ENCODE measurements at places on chromosomes 3 and 15. TPM values are rescaled to one million over a fixed set of nuclear protein-coding genes. Genes with fewer than 3 reads are reported as not detected.

The BNC1 gene
- total RNA-seq = 0.69 TPM

The SLCO2A1 gene
- 1.8 TPM for total RNA-seq

- no peak for DNase-seq
- H3K4me3 ChIP-seq = no peak overlapping the region
- peak overlapping the region; percentile 33 for H3K27ac ChIP-seq
- H3K36me3 ChIP-seq = peaks cover 14% of the 10 kb centered on the region
- no peaks in the 10 kb centered on the region for H3K27me3 ChIP-seq
Measured at GRCh38 chr3:113783463-113783862, 36.6 kb downstream of the ATP6V1A start.

The ALG3 gene
- total RNA-seq = 9.1 TPM

DNA sequence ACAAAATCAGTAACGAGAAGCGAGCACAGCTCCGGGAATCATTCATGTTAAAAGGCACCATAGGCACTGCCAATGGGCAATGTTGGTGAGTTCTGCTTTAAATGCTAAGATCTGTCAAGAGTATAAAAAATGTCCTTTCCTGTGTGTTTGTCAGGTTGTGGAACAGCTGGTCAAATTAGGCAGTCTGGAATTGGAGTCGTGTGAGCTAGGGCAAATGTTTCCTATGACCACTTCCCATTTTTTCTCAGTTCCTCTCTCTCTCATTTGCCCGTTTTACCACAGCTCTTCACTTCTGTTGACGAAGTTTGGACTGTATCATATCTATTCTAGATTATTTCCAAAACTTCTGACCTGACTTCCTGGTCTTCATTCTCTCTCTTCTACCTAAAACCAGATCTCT is 60.8 kb upstream of the GOLIM4 start:
- no peaks in the 10 kb centered on the region for H3K27me3 ChIP-seq
- no peak overlapping the region for H3K4me3 ChIP-seq
- peaks cover 3% of the 10 kb centered on the region for H3K4me1 ChIP-seq
- H3K27ac ChIP-seq = no peak overlapping the region
- no peaks in the 10 kb centered on the region for H3K36me3 ChIP-seq
- DNase-seq = no peak

GRCh38 chr15:40843261-40843884 is 475 bp upstream of the SPINT1 start:
- peaks cover 16% of the 10 kb centered on the region for H3K4me1 ChIP-seq
- H3K27me3 ChIP-seq = peaks cover 49% of the 10 kb centered on the region
- DNase-seq = no peak
- H3K4me3 ChIP-seq = peak overlapping the region; percentile 16
- H3K36me3 ChIP-seq = no peaks in the 10 kb centered on the region

The CCR5 gene
- total RNA-seq = 0.22 TPM

GRCh38 chr3:37859908-37860199 is 1.8 kb upstream of the CTDSPL start:
- H3K36me3 ChIP-seq = peaks cover 3% of the 10 kb centered on the region
- H3K27me3 ChIP-seq = no peaks in the 10 kb centered on the region
- DNase-seq = no peak
- H3K4me3 ChIP-seq = peak overlapping the region; percentile 21

GRCh38 chr15:28273468-28273867 is 48.5 kb downstream of the HERC2 start:
- no peak overlapping the region for H3K4me3 ChIP-seq
- peaks cover 44% of the 10 kb centered on the region for H3K36me3 ChIP-seq
- H3K27me3 ChIP-seq = no peaks in the 10 kb centered on the region
- DNase-seq = no peak
- H3K27ac ChIP-seq = no peak overlapping the region

DNA sequence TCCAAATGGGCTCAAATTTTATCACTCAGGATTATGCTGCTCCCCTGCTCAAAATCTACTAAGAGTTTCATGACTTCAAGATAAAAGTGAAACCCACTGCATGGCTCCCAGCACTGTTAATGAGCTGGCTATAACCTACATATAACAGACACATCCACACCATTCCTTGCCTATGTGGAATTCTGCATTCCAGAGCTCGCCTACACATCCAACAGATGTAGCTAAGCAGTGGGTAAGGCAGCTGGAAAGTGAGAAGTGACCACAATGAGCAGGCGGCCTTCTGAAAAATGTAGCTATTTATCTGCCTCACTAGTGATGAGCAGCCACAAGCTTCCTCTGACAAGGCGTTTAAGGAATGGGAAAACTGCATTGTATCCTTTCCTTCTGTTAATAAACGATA is 92.0 kb upstream of the TRIM42 start:
- no peaks in the 10 kb centered on the region for H3K36me3 ChIP-seq
- no peak overlapping the region for H3K27ac ChIP-seq
- DNase-seq = no peak
- no peaks in the 10 kb centered on the region for H3K27me3 ChIP-seq
- H3K4me1 ChIP-seq = no peaks in the 10 kb centered on the region

The HTR3E gene
- total RNA-seq = not detected

The IQCH gene
- 6.1 TPM for total RNA-seq

GRCh38 chr3:123444023-123444422 is 4.9 kb downstream of the ADCY5 start:
- H3K4me1 ChIP-seq = peaks cover 45% of the 10 kb centered on the region
- peaks cover 8% of the 10 kb centered on the region for H3K27me3 ChIP-seq
- peaks cover 11% of the 10 kb centered on the region for H3K36me3 ChIP-seq
- no peak overlapping the region for H3K27ac ChIP-seq

GRCh38 chr3:12002912-12003311 is 1.3 kb upstream of the SYN2 start:
- no peaks in the 10 kb centered on the region for H3K36me3 ChIP-seq
- no peak overlapping the region for H3K27ac ChIP-seq
- H3K4me3 ChIP-seq = no peak overlapping the region
- no peak for DNase-seq

DNA sequence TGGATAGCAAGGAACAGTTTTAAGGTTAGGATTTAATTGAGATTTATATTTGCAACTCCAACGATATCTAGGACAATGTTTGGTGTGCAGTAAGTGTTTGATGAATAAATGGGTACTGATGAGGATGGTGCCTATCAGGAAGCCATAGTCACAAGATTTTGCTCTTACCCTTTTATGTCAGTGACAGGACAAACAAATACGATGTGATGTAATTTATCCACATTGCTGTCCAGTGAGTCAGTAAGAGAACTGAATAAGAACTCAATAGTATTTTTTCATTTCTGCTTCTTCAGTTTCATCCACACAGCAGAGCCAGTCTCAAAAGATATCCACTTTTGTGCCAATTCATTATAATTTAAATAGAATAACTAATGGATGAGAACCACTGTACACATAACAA is 18.5 kb downstream of the C3orf85 start:
- H3K27ac ChIP-seq = no peak overlapping the region
- H3K36me3 ChIP-seq = no peaks in the 10 kb centered on the region
- DNase-seq = no peak
- H3K4me1 ChIP-seq = no peaks in the 10 kb centered on the region

The ROBO2 gene
- total RNA-seq = 196 TPM

DNA sequence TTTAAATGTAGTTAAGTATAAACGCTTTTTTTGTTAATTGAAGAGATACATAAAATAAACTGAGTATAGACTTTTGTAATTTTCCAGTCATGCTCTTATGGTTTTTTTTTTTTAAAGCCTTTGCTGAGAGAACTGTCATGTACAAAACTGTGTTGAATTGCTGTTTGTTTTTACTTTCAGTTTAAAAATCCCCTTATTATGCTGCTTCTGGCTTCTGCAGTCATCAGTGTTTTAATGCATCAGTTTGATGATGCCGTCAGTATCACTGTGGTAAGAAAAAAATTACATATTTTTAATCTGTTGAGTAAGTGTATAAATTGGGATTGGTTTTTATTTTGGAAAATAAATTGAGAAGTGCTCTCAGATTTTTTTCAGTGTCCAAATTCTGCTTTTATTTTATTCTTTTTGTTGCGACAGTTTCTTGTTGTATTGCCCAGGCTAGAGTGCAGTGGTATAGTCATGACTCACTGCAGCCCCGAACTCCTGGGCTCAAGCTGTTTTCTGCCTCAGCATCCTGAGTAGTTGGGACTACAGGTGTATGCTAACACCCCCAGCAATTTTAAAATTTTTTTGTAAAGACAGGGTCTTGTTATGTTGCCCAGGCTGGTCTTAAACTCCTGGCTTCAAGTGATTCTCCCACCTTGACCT is 40.7 kb downstream of the ATP2C1 start:
- no peak overlapping the region for H3K4me3 ChIP-seq
- no peak overlapping the region for H3K27ac ChIP-seq
- no peaks in the 10 kb centered on the region for H3K27me3 ChIP-seq
- H3K36me3 ChIP-seq = no peaks in the 10 kb centered on the region

The SKOR1 gene
- total RNA-seq = 3.0 TPM

DNA sequence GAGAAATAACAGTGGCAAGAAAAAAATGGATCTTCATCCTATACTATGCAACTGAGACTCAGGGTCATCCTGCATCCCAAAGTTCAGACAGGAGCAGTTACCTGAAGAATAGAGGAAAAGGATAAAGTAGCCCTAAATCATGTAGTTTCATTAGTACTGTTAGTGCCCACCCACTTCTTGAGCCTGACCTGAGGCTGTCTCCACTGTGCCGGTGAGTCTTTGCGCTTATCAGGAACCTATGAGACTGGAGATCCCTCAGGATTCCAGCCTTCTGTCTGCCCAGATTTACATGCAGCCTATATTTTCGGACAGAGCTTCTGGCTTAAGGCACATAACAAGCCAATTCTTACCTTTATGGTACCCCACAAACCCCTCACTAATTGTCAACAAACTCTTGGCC is 791.6 kb downstream of the ROBO1 start:
- DNase-seq = no peak
- no peak overlapping the region for H3K4me3 ChIP-seq
- H3K36me3 ChIP-seq = no peaks in the 10 kb centered on the region
- no peaks in the 10 kb centered on the region for H3K4me1 ChIP-seq
- no peak overlapping the region for H3K27ac ChIP-seq
- no peaks in the 10 kb centered on the region for H3K27me3 ChIP-seq

- peaks cover 48% of the 10 kb centered on the region for H3K4me1 ChIP-seq
- peaks cover 12% of the 10 kb centered on the region for H3K36me3 ChIP-seq
- no peak for DNase-seq
- no peak overlapping the region for H3K27ac ChIP-seq
Measured at GRCh38 chr3:13004376-13004775, 68.9 kb downstream of the IQSEC1 start.

The MYO5C gene
- total RNA-seq = 15.8 TPM

- no peaks in the 10 kb centered on the region for H3K27me3 ChIP-seq
- H3K27ac ChIP-seq = no peak overlapping the region
- no peaks in the 10 kb centered on the region for H3K4me1 ChIP-seq
- DNase-seq = no peak
Measured at GRCh38 chr3:57787867-57788623, 31.9 kb downstream of the SLMAP start.

- H3K27ac ChIP-seq = no peak overlapping the region
- H3K4me1 ChIP-seq = no peaks in the 10 kb centered on the region
- H3K4me3 ChIP-seq = no peak overlapping the region
- DNase-seq = no peak
- no peaks in the 10 kb centered on the region for H3K36me3 ChIP-seq
Measured at GRCh38 chr3:39327053-39327745, 2.3 kb upstream of the CCR8 start.

The TTLL13 gene
- total RNA-seq = 0.28 TPM

- H3K27ac ChIP-seq = no peak overlapping the region
- H3K4me1 ChIP-seq = no peaks in the 10 kb centered on the region
- no peaks in the 10 kb centered on the region for H3K27me3 ChIP-seq
- no peak overlapping the region for H3K4me3 ChIP-seq
- H3K36me3 ChIP-seq = no peaks in the 10 kb centered on the region
Measured at GRCh38 chr15:98120561-98120960, 160.1 kb downstream of the ARRDC4 start.

The STRIT1 gene
- not detected for total RNA-seq

The RTP4 gene
- total RNA-seq = 1.2 TPM

The SCAMP5 gene
- 28.4 TPM for total RNA-seq

The RSRC1 gene
- 66.5 TPM for total RNA-seq

The OR5K2 gene
- total RNA-seq = not detected

The THOC7 gene
- 54.7 TPM for total RNA-seq

- H3K4me1 ChIP-seq = peaks cover 10% of the 10 kb centered on the region
- DNase-seq = no peak
- H3K4me3 ChIP-seq = no peak overlapping the region
- H3K27me3 ChIP-seq = no peaks in the 10 kb centered on the region
Measured at GRCh38 chr15:92048739-92049138, 195.2 kb downstream of the SLCO3A1 start.

The LIPC gene
- 0.99 TPM for total RNA-seq

The GPR149 gene
- 12.7 TPM for total RNA-seq

GRCh38 chr3:60839246-60839645 is 412.0 kb downstream of the FHIT start:
- H3K4me3 ChIP-seq = no peak overlapping the region
- H3K27me3 ChIP-seq = no peaks in the 10 kb centered on the region
- no peaks in the 10 kb centered on the region for H3K4me1 ChIP-seq

- H3K36me3 ChIP-seq = no peaks in the 10 kb centered on the region
- no peaks in the 10 kb centered on the region for H3K4me1 ChIP-seq
- H3K27me3 ChIP-seq = no peaks in the 10 kb centered on the region
- DNase-seq = no peak
- no peak overlapping the region for H3K27ac ChIP-seq
Measured at GRCh38 chr3:120614765-120615164, 18.6 kb downstream of the NDUFB4 start.

- no peak for DNase-seq
- H3K4me3 ChIP-seq = no peak overlapping the region
- no peaks in the 10 kb centered on the region for H3K4me1 ChIP-seq
- no peak overlapping the region for H3K27ac ChIP-seq
- H3K36me3 ChIP-seq = peaks cover 2% of the 10 kb centered on the region
Measured at GRCh38 chr3:43581343-43581742, 40.5 kb downstream of the ANO10 start.

DNA sequence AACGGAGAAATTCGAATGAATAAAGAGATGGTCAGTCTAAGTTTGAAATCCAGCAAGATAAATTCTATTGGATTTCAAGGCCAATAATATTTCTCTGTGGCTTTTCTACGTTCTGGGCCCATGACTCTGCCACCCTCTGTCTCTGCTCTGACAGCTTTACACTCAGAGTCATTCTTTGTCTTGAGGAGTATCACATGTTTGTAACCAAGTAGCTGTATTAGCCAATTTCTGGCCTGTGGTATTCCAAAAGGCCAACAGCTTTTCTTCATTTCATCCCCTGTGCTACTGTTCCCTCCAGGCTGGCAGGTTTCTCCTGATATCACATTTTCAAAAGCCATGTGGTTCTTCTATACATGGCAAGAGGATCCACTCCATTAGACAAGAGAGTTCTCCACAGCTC is 324.1 kb upstream of the CNTN4 start:
- no peak overlapping the region for H3K4me3 ChIP-seq
- no peaks in the 10 kb centered on the region for H3K27me3 ChIP-seq
- H3K36me3 ChIP-seq = no peaks in the 10 kb centered on the region
- no peak for DNase-seq
- H3K27ac ChIP-seq = no peak overlapping the region
- no peaks in the 10 kb centered on the region for H3K4me1 ChIP-seq

The ATP2B2 gene
- total RNA-seq = 25.2 TPM

The SLC9C1 gene
- total RNA-seq = 0.72 TPM

DNA sequence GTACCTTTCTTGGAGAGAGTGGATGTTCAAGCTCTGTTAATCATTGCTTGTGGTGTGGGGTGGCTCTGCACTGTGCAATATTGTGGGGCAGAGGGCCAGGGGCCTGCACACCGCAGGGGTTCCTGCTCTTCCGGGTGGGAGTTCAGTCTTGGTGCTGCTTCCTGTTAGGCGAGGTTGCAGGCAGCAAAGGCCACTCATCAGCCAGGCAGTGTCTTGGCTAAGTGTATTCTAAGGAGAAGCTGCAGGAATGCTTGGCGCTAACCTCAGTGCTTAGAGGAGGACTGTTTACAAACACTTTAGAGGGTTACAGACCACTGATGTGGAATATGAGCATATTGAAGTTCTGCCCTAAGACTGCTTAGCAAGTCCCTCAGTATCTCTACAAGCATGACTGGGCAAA is 81.7 kb downstream of the CEP63 start:
- H3K27me3 ChIP-seq = no peaks in the 10 kb centered on the region
- H3K27ac ChIP-seq = no peak overlapping the region
- no peaks in the 10 kb centered on the region for H3K4me1 ChIP-seq

All from spinal cord (tissue), 10 donors.